ENCODE measurements at places on chromosomes 5 and 9.

GRCh38 chr5:169174923-169175322 lies 126.0 kb downstream of the SLIT3 start:
- no peak for DNase-seq

GRCh38 chr5:73158313-73158712 lies 14.7 kb upstream of the TMEM174 start:
- DNase-seq, result no peak

DNA sequence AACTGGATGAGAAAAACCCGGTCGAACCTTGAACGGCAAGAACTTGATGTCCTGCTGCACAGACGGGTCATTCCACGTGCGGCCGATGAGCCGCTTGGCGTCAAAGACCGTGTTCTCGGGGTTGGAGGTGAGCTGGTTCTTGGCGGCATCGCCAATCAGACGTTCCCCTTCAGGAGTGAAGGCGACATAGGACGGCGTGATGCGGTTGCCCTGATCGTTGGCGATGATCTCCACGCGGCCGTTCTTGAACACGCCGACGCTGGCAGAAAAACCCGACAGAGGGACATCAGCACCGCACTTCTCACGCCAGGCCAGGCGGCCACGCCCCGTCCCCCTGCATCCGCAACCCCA lies 519 bp downstream of the HSPA5 start:
- no peak for DNase-seq

DNA sequence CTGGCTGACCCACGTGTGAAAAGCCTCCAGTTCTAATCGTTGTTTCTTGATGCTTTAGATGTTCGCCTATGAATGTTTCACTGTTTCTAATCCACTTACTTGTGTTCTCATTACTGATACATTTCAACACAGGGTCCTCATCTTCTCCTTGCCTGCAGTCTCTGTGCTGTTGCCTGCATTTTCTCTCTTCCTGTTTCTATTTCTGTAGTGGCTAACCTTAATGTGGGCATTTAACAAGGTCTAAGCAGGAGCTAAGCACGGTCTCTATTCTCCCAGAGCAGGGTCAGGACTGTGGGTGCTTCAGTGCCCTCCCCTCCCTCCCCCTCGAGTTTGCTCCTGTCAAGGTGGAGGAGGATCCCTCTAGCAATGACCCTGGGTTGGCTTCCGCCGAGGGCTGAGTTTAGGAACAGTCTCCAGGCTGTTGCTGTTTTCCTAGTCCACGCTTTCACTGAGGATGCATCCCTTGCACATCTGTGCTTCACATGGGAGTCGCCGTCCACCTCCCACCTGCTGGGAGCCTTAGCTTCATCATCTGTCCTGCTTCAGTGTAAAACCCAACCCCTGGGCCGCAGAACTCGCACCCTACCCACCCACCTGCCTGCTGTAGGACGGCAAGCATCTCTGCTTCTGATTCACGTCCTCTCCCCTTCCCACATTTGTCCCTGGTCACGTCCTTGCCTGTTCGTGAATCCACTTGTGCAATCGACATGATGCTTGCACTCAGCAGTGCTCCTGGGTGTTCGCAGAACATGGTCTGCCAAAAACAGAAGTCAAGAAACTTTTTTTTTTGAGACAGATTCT lies 2.4 kb upstream of the EXOC3 start:
- DNase-seq, result no peak

DNA sequence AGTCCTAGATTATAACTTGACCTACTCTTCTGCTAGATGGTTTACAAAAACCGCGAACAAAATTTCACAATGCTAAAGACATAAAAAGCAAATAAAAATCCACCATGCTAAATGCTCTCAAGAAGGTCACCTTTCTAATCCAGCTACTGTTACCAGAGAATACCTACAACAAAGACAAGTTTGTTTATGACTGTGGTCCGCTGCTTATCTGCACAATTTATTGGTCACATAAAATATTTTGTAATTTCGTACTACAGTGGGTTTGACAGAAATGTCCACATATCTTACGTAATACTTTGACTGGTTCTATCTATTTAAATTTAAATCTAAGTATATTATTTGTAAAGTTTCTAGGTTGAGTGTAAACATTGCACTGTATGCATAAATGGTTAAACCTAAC lies 257.6 kb upstream of the ZNF608 start:
- DNase-seq, result no peak
